Stimulated activated CD8-positive, alpha-beta memory T cell treated with anti-CD3 and anti-CD28 coated beads, Interleukin-12 subunit alpha, Interleukin-12 subunit beta, amount 100 ng/mL, for 4 hours (primary cell): ENCODE measurements at places on chromosomes 5 and 9.

DNA sequence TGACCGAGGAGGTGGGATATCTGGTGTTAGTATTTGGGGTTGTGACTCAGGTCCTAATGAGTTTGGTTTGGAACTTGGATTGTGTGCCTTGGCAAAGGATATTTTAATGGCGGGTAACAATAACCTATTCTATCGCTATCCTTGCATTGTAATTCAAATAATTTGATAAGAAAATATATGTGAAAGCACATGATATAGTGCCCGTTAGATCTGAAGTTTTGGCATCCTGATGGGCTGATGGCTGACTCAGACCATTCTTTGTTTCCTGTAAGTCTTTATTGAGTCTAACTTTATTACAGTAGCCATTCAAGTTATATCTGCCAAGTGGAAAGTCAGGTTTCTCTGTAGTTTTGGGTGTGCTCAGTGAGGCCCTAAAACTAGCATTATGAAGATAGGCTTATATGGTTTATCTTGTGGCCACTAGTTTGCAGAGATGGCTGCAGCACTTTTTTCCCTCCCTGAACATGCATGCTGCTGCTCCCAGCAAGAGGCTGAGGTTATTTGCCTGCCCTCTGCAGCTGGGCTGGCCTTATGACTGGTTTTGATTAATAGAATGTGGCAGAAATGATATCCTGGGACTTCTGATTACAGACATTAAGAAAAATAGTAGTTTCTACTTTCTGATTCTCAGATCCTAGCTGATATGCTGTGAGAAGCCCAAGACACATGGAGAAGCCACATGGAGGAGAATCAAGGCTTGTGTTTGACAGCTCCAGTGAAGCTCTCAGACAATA is 46.6 kb downstream of the CFAP95 start:
- DNase-seq = no peak

GRCh38 chr5:59037941-59038797 is 455.3 kb downstream of the RAB3C start:
- no peak for DNase-seq

DNA sequence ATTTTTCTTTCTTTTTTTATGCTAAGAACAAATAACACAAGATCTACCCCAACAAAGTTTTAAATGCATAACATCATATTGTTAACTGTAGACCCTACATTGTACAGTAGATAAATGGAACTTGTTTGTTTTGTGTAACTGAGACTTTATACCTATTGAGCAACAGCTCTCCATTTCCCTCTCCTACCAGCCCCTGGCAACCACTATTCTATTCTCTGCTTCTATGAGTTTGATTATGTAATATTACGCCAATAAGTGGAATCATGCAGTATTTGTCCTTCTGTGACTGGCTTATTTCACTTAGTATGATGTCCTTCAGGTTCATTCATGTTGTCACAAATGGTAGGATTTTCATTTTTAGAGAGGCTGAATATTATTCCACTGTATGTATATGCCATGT is 308.2 kb upstream of the PRR16 start:
- DNase-seq = no peak

- no peak for DNase-seq
These were observed 244.8 kb downstream of the MPDZ start for GRCh38 chr9:13034694-13035002.

DNA sequence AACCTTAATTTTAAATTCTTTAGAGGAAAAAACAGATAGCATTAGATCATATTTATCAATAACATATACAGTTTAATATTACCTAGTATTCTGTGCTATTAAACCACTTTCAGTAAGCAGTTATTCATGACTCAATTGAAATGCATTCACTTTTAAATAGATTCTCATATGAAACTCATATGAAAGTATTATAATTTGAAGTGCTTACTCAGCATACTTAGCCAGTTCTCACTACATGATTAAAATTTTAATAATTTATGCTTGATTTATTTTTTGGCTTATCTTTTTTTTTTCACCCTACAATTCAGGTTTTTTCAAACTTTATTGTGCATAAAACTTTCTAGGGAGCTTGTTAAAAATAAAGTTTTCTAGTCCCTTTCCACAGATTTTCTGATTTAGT is 694.9 kb upstream of the CDH9 start:
- DNase-seq = no peak

DNA sequence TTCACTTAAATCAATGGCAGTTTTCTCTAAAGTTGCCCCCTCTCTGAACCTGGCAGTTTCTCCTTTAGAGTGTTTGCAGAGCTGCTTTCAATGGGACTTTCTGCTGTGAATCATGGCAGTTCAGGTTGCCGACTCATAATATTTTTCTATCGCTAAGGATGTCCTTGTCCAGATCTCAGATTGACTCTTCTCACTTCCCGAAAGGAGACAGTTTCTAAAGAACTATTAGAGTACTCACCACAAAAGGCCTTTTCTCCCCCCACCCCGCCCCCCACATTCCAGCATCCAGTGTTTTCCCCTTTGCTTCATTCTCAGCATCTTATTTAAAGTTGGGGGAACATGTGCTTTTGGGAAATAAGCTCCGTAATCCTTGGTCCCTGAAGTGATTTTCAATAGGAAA is 443.5 kb upstream of the KLF4 start:
- DNase-seq = no peak

GRCh38 chr5:1507961-1508658 is 15.7 kb downstream of the LPCAT1 start:
- DNase-seq = no peak

- DNase-seq = no peak
These were observed 8.2 kb downstream of the COL27A1 start for GRCh38 chr9:114163517-114163951.

- DNase-seq = no peak
These were observed 184.9 kb downstream of the SMC2 start for GRCh38 chr9:104278929-104279496.

GRCh38 chr5:106720367-106720766 is 950.4 kb downstream of the EFNA5 start:
- DNase-seq = no peak

- no peak for DNase-seq
These were observed 227.3 kb upstream of the DAPK1 start for GRCh38 chr9:87270221-87270847.

DNA sequence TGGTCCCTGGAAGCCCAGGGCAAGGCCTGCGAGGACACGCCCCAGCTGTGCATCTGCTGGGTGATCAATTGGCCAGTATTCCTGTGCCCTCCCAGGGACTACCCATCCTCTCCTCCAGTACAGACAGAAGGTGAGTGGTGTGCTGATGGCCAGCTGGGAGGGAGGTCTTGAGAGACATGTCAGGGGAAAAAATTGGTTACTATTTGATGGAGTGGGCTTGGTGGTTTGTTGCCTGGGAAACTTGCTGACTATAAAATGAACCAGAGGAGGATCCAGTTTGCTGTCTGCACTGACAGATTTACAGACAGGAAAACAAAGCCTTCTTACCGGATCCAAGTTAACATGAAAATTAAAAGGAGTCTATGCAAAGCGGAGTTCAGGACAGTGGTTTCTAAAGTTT is 40.3 kb downstream of the MAP1B start:
- no peak for DNase-seq

DNA sequence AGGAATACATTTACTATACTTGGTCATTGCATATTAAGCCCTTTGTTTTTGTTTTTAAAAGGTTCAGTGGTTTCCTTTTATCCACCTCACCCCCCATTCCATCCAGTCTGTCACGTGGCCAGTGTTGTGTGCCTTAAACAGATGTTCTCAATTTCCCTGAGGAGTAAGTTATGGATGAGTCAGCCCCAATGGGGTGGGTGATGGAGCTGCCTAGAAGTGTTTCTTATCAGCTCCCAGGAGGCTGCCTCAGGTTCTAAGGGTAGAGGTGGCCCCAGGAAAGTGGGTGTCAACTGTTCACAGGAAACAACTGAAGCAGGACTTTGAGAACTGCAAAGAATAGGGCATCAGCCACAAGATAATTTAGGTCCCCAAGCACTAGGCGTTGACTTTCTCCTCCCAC is 41.1 kb downstream of the ACTBL2 start:
- DNase-seq = no peak

- no peak for DNase-seq
These were observed 339.3 kb downstream of the DRD1 start for GRCh38 chr5:175104677-175105076.
